ENCODE measurements at places on chromosomes 13 and 19.

DNA sequence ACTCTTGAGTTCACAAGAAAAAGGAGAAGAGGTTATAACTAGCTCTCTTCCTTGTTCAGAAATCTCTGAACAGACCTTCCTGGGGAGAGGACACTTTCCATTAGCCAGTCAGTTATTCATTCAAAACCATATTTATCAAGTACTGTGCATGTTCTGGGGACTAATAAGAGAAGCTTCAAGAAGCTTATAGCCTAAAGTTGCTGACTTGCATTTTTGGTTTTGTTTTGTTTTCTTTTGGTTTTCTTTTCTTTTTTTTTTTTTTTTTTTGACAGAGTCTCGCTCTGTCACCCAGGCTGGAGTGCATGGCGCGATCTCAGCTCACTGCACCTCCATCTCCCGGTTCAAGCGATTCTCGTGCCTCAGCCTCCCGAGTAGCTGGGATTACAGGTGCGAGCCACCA is 471.4 kb downstream of the KLF12 start:
- DNase-seq, result no peak

- DNase-seq, result no peak
Observed at GRCh38 chr19:1715540-1715939, 37.8 kb upstream of the ONECUT3 start.

- DNase-seq, result no peak
Observed at GRCh38 chr13:104737713-104738112, 1671.5 kb upstream of the SLC10A2 start.

GRCh38 chr19:32352241-32352630 is 6.8 kb downstream of the ZNF507 start:
- DNase-seq, result no peak

Data from stimulated activated CD8-positive, alpha-beta memory T cell treated with anti-CD3 and anti-CD28 coated beads, Interleukin-2, amount 100 ng/mL, for 1 hour (primary cell).